Kasumi-1 (cell line): ENCODE measurements at places on chromosomes 6 and 20.

DNA sequence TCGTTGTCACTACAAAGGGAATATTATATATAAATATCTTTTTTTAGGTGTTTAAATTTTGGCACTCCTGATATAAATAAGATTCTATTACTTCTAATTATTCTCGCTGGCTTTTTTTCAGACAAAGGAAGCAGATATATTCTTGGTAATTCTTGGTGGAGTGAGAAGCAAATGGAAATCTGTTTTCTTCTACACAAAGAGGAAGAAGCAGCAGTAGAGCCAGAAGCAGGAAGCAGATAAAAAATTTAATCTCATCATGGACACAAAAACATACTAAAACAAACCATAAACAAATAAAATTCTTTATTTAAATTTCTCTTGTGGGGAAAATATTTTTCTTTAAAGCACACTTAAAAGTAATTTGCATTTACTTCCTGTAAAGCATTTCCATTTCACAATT lies 3.7 kb upstream of the KIAA0319 start:
- DNase-seq = no peak

GRCh38 chr6:157203764-157204163 lies 119.6 kb downstream of the TMEM242 start:
- no peak for DNase-seq

DNA sequence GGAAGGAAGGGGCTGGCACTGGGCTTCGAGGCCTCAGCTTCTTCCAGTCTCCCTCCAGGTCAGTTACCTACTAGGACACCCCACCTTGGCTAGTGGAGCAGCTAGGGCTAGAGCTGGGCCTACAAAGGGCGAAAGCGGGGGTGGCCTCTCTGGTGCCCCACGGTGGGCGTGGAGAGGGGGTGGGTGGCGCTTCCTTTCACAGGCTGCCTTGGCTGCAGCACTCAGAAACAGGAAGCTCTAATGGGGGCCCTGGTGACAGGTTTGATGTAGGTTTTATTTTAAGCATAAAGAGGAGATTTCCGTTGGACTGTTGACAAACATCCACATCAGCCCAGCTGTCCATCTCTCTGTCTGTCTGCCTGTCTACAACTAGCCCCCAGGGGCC lies 13.4 kb downstream of the FAM110A start:
- DNase-seq = peak; percentile 90

GRCh38 chr6:42434237-42434636 lies 17.5 kb downstream of the TRERF1 start:
- DNase-seq = no peak

DNA sequence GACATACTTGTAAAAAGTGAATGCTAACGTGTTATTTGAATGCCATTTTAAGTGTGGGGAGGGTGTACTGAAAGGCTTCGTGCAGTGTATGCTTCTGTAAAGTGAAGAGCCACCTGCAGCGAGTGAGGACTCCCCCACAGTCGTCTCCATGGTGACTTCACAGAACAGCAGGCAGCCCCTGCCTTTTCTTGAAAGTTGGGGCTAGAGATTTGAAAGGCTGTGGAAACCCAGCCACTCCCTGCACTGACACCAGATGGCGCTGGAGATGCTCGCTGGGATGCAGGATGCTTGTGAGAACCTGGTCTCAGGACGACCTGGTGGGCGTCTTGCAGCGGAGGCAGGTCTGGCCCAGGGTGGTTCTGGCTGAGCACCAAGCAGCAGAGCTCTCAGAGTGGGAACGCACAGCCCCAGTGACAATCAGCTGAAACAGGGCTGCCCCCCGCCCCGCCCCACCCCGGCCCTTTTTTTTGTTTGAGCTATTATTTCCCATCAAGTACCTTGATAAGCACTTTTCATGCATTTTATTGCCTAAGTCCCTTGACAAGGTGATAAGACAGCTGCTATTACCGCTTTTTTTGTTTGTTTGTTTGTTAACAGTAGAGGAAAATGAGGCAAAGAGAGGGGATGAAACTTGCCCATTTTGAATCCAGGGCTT lies 150.3 kb downstream of the SYCP2 start:
- DNase-seq = peak; percentile 47

DNA sequence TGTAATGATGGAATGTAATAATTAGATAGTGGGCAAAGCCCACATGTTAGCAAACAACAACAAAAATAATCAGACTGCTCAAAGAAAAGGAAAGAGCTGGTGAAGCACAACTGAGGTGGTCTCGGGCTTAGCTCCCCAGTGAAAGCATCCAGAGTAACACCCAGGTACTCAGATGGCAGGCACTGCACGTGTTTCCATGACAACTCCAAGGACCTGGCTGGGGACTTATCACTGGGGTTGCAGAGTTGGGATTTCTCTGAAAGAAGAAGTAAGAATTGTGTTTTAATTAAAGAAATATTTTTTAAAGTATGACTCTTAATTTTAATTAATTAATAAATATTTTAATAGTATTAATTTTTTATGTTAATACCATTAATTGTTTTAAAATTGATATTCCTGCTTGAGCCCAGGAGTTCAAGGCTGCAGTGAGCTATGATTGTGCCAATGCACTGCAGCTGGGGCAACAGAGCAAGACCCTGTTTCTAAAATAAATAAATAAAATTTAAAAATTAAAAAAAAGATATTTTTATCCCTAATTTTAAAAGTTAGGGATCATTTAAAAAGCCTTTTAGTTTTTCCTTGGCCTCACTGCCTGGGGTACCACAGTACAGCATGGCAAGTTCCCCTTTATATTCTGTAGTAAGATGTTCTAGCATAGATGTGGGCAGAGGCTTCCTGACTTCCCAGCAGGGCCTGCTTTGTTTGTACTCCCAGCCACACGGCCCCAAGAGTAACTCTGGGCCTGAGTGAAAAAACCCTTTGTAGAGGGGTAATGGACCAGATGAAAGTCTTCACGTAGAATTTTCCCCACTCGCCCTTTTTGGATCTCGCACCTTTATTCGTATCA lies 42.2 kb upstream of the UST start:
- peak; percentile 62 for DNase-seq

GRCh38 chr6:1608222-1609040 lies 1.3 kb upstream of the FOXC1 start:
- DNase-seq = no peak

GRCh38 chr6:14016935-14017625 lies 92.3 kb downstream of the RNF182 start:
- DNase-seq = no peak

DNA sequence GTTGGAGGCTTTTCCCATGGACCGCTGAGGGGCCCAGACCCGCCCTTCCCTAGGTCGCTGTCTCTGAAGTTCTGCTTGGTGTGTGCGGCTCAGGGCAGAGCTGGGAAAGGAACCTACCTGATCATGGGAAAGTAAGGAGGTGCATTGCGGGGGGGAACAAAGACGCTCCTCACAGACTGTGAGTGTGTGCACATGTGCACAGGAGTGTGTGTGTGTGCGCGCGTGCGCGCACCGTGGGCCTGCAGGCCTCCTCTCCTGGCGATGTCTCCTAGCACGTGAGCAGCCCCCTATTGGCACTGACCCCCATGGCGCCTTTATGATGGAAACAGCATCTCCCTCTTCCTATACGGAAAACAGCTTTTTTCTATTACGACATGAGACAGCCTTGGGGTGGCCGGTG lies 224.1 kb downstream of the TAF4 start:
- DNase-seq = no peak

DNA sequence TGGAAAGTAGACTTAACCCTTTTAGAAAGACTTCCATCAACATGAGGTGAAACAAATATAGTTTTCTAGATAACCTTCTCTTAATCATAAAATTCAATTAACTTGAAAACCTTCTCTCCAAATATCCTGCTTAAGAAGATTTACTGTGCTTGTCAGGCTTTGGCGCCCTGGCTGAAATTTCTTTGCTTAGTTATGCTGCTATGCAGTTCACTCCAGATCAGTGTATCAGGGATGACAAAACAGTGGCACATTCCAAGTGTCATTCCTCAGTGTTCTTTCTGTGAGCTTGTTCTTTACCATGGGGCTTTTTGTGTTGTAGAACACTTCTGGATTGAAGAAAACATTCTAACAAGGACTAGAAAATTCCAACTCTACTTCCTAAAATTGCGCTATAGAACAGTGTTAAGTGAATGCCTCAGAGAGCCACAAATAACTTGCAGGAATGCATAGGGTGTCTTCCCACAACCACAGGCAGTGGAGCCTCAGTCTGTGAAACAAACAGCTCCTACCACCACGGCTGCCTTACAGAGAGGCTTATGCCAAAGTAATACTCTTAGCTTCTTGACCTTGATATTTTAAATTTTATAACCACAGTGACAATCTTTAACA lies 443.6 kb downstream of the CDC5L start:
- DNase-seq = no peak

DNA sequence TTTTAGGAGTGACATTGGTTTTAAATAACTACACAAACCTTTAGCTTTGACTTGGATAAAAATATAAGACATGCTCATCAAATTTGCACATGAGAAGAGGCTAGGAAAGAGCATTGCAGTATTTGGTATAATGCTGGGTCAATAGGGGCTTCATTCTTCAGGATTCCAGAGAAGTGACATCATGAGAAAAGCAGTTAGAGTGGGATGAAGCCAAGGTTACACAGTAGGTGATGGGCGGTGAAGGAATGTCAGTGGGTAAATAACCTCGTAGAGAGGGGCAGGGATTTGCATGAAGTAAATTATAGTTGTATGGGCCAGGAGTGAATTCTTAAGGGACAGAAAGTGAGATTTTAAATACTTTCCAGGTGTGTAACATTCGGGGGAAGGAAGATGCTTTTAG lies 216.2 kb downstream of the RFPL4B start:
- no peak for DNase-seq

DNA sequence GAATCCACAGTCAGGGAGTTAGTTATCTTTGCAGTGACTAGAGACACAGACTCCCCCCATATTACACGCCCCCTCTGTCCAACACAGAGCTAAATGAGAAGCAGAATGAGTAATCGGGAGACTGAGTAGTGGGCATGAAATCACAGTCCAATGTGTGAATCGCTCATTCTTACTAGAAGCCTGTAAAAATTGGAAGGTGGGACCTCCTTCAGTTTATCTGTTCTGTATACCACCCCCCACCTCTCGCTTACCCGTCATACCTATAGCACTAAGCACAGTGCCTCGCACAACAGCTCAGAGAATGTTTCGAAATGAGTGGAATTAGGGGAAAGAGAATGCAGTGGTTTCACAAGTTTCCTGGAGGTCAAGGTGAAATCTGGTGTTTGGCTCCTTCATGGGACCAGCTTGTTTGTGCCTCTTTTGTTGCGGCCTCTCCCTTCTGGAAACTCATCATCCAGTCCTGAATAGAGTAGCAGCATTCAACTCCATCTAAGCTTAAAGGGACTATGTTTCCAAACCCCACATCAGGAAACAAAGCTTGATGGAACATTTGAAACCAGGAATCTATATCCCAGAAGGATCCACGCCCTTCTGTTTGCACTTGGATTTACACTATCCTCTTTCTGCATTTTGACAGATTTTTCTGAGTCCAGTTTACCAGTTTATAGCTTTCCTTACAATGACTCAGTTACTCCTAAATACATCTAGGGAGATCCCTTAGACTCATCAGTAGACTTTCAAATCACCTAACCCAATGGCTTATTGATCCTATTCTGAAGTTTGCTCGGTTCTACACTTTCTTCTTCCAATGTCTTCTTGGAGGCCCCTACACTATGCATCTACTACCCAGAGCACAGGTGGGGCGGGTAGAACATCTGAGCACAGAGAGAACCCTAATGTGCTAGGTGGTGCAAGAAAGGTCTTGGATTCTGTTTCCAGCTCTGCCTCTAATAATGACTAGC lies 59.2 kb upstream of the PIM1 start:
- DNase-seq = no peak

DNA sequence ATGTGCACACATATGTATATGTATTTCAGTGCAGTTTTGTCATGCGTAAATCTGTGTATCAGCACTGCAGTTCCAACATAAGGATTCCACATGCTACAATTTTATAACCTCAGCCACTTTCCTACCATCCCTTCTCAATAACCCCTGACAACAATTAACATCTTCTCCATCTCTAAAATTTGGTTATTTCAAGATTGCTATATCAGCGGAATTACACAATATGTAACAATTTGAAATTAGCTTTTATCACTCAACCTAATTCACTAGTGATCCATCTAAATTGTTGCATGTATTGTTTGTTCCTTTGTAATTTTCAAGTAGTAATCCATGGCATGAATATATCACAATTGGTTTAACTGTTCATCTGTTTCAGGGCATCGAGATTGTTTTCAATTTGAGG lies 511.3 kb downstream of the HAO1 start:
- no peak for DNase-seq

- DNase-seq = no peak
These were observed 14.8 kb downstream of the SLC17A5 start for GRCh38 chr6:73639040-73639439.

DNA sequence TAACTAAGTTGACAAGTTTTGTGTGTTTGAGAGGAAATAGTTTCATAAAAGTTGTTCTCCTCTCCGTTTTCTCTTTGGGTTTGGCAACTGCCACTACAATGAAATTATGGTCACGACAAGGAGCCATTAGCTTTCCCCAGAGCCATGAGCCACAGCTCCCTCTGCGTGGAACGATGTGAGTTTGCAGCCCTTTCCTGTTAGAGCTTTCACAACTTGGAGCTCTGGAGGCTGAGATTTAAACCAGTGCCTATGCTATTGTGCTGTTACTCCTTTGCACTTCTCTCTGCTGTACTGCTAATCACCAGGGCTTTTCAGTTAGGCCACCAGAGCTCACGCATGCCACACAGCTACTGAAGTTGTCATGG lies 29.3 kb upstream of the TXNDC5 start:
- DNase-seq = peak; percentile 43

GRCh38 chr20:10735195-10735949 lies 61.6 kb upstream of the JAG1 start:
- DNase-seq = no peak

GRCh38 chr20:63740627-63741353 lies 1.2 kb downstream of the SLC2A4RG start:
- DNase-seq = peak; percentile 86

DNA sequence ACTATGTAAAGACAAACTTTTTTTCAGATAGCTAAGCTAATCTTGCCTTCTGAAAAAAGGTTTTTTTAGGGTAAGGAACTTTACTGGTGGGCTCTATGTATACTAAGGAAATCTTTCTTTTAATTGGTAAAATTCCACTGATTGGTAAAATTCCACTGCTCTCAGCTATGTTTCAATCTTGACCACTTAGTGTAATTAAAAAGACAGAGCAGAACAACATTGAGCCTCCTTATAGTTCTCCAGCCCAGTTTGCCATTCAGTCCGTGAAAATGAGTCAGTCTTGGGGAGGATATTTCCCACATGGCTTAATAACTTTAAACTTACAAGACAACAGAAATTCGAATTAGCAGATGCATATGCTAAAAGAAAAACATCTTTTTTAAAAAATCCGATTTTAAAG lies 92.7 kb downstream of the EYA4 start:
- no peak for DNase-seq

- no peak for DNase-seq
These were observed 29.4 kb downstream of the PSMG4 start for GRCh38 chr6:3287976-3288707.

DNA sequence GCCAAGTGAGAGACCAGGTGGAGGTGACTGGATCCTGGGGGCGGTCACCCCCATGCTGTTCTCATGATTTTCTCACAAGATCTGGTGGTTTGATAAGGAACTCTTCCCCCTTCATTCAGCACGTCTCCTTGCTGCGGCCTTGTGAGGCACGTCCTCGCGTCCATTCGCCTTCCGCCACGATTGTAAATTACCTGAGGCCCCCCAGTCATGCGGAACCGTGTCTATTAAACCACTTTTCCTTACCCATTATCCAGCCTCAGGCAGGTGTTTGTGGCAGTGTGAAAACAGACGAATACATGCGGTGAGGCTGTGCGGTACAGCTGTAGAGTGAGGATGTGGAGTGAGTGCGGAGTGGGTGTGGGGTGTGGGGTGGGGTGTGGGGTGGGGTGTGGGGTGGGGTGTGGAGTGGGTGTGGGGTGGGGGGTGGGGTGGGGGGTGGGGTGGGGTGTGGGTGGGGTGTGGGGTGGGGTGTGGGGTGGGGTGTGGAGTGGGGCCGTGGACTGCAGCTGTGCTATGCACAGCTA lies 12.1 kb upstream of the NTSR1 start:
- no peak for DNase-seq
